ENCODE measurements at places on chromosomes 7 and 10. TPM values are rescaled to one million over a fixed set of nuclear protein-coding genes. Genes with fewer than 3 reads are reported as not detected.

DNA sequence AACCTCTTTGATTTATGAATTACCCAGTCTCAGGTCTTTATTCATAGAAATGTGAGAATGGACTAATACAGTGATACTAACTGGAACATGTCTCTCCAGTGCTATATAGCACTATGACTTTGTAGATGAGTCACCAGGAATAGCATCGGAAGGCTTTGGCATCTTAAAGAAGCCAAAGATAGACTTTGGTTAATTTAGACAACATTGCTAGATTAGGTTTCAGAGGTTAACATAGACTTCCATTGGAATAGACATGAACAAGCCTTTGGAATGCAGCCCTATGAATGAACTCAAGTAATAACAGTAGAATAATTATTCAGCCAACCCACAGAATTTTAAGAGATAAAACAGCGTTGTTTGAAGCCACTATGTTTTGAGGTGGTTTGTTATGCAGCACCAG, 169.2 kb downstream of the HGF start:
- H3K4me1 ChIP-seq, result no peaks in the 10 kb centered on the region
- H3K27me3 ChIP-seq, result no peaks in the 10 kb centered on the region
- no peak for DNase-seq
- no peaks in the 10 kb centered on the region for H3K36me3 ChIP-seq
- H3K4me3 ChIP-seq, result no peak overlapping the region

DNA sequence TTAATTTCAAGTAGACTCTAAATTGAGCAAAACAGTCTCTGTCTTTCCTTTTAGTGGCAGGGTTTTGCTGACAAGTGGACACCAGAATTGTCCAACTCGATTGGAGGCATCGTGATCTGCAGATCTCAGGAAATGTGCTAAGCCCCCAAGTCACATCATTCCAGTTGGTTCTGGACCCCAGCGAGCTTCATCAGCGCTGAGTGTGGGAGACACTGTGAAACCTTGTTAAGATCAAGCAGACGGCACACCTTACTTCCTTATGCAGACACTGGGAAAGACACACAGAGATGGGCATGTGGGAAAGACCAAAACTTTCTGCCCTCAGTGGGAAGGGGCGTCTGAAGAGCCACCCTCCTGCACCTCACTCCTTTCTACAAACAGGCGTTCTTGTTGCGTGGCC, 440.8 kb downstream of the GLRX3 start:
- no peaks in the 10 kb centered on the region for H3K36me3 ChIP-seq
- no peak overlapping the region for H3K4me3 ChIP-seq
- H3K27me3 ChIP-seq, result no peaks in the 10 kb centered on the region
- no peak for DNase-seq
- no peak overlapping the region for H3K27ac ChIP-seq

DNA sequence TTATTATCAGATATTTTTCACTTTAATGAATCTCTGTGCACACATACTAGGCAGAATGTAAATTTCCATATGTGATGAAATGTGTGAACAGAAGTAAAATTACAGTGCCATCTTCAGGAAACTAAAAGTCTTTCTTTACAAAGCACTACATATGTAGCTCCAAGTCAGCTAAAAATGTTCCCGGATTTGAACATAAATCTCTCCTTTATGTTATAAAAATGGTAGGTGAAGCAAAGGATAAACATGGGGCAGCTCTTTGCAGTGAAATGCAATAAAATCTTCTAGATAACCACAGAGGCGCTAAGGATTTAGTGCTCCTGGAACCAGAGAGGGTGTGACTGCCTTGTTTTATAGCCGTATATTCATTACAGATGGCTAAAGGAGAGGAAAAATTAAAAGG, 104.9 kb upstream of the C7orf33 start:
- H3K4me1 ChIP-seq, result peaks cover 14% of the 10 kb centered on the region
- no peaks in the 10 kb centered on the region for H3K36me3 ChIP-seq
- no peak overlapping the region for H3K27ac ChIP-seq
- no peak for DNase-seq
- H3K4me3 ChIP-seq, result no peak overlapping the region
- peaks cover 7% of the 10 kb centered on the region for H3K27me3 ChIP-seq

GFRA1 gene
- 61.8 TPM for total RNA-seq

DNA sequence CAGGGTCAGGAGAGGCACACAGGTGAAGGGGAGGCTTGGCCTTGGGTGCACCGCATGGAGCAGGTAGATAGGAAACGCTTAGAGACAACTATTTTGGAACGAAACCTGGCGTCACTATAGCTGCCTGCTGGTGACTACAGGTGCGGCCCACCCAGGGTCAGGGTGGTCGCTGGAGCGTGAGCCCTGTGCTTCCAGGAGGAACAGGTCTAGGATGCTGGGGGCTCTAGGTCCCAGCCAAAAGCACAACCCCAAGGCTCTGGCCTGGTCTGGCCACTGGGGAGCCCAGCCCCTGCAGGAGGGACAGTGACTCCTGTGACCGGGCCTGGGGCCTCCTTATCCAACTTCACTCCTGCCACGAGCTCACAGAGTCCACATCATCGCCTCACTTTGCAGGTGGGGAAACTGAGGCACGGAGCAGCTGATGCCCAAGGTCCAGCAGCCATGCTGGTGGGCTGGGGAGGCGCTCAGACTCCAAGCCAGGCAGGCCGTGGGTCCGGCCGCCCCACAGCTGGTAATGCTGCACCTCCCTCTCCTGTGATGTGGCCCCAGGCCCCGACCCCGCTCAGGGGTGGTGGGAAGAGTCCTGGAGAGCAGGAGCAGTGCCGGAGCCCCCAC, 9.0 kb downstream of the LFNG start:
- H3K4me1 ChIP-seq, result peaks cover 88% of the 10 kb centered on the region
- peak overlapping the region; percentile 77 for H3K27ac ChIP-seq
- no peak for DNase-seq
- no peak overlapping the region for H3K4me3 ChIP-seq
- H3K36me3 ChIP-seq, result peaks cover 14% of the 10 kb centered on the region

DNA sequence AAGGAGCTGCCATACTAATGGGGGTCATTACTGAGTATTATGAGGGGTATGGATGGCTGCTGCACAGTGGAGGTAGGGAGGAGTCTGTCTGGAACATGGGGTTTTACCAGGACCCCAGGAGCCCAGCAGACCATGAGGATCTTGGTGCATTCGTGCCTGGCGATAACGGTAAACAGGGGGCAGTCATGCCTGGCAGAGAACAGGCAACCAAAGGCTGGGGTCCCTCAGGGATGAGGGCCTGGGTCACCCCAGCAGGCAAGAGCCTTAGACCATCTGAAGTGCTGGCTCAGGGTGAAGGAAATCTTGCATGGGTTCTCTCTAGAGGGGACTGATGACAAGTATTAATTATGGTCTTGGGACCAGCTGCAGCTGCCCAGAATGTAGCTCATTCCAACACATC, 46.1 kb downstream of the MYL10 start:
- H3K27me3 ChIP-seq, result peaks cover 42% of the 10 kb centered on the region
- H3K4me3 ChIP-seq, result no peak overlapping the region
- no peaks in the 10 kb centered on the region for H3K4me1 ChIP-seq
- no peak overlapping the region for H3K27ac ChIP-seq
- DNase-seq, result peak; percentile 61

CYP26C1 gene
- not detected for total RNA-seq

GCK gene
- total RNA-seq, result not detected

DNA sequence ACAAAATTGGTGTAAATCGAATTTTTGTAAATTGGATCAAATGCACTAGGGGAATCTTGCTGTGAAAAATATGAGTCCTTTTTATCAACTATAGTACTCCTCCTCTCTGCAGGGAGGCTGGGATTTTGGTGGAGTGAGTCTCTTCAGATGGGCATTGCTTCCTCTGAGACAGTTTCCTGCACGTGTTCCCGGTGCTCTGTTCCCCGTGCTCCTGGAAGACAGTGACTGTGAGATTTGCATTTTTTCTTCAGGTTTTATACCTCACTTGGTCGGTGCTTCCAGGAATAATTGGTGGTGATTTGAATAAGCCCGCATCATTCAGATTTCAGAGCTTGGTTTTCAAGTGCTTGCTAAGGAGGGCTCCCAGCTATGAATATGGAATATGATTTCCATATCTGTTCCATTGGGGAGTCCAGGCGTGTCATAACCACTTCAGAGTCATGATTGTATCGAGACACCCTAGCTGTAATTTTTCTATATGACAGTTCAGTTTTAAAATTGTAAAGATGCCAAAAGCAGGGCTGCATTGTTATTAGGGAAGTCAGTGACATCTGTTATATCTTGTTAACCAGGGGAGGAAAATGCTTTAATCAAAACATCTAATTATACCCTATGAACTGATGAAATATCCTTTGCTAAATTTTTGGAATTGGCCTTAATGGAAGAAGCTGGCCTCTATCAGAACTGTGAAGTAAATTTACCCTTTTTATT, 12.3 kb downstream of the AUTS2 start:
- H3K27me3 ChIP-seq, result no peaks in the 10 kb centered on the region
- DNase-seq, result no peak
- no peak overlapping the region for H3K27ac ChIP-seq
- no peaks in the 10 kb centered on the region for H3K36me3 ChIP-seq
- peaks cover 11% of the 10 kb centered on the region for H3K4me1 ChIP-seq

AS3MT gene
- total RNA-seq, result 1.4 TPM

DNA sequence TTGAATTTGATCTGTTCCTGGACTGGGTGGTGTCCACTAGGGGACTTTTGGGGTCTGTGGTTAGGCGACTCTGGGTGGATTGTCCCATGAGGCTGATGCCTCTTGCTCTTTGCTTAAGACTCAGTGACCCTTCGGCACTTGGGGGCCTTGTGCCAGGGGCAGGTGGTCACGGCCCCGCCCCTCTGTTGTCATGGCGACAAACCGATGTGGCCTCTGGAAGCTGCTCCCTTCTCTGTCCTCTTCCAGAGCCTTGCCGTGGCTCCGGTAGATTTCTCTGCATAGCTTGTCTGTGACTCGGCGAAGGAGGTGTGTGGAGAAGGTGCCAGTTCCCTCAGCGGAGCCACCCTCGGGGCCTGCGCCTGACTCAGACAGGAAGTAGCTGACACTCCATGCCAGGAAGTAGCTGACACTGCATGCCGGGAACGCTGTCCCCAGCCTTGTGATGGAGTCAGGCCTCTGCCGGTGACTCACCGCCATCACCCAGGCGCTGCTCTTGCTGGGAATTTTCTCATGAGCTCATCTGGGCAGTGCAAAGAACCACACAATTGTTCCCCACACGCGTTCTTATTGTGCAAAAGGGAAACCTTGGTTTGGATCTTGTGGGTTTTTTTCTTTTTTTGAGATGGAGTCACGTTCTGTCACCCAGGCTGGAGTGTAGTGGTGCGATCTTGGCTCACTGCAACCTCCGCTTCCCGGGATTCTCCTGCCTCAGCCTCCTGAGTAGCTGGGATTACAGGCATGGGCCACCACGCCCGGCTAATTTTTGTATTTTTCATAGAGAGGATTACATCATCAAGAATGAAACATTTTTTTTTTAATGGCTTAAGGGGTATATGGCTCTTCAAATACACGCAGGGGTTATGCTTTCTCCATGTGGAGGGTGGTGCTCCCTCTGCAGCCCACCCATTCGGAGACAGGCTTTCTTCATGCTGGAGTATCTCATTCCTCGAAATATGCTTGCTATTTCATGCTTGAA, 72.6 kb downstream of the PFKFB3 start:
- no peaks in the 10 kb centered on the region for H3K36me3 ChIP-seq
- peaks cover 11% of the 10 kb centered on the region for H3K4me1 ChIP-seq
- peak overlapping the region; percentile 79 for H3K27ac ChIP-seq
- DNase-seq, result peak; percentile 95

TMEM139 gene
- 5.9 TPM for total RNA-seq

PIK3AP1 gene
- 4.7 TPM for total RNA-seq

- no peaks in the 10 kb centered on the region for H3K36me3 ChIP-seq
- no peaks in the 10 kb centered on the region for H3K4me1 ChIP-seq
Observed at GRCh38 chr7:36712015-36712414, 12.3 kb downstream of the AOAH start.
